ENCODE measurements at places on chromosomes 2 and 18.

GRCh38 chr2:241364781-241365180 is 8.7 kb downstream of the FARP2 start:
- no peak for DNase-seq

- peak; percentile 2 for DNase-seq
These were observed 31.9 kb upstream of the CREG2 start for GRCh38 chr2:101419096-101419663.

DNA sequence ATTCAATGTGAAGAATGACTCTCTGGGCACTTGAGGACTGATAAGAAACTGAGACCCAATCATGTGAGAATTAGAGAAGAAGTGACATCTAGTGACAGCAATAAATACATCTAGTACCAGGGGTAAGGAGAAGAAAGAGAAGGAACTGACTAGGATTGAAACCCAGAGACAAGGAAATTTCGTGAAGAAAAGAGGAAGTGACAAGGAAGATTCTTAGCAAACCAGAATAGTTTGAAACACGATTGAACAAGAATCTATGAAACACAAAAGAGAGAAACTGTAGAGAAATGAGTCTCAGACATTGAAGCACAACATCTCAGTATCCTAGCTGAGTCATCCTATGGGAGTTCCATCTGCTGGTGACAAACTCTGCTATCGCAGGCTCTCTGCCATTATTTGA is 571.9 kb upstream of the PKDCC start:
- DNase-seq: no peak

- DNase-seq: no peak
These were observed 504.0 kb downstream of the LRRTM4 start for GRCh38 chr2:77018219-77018618.

DNA sequence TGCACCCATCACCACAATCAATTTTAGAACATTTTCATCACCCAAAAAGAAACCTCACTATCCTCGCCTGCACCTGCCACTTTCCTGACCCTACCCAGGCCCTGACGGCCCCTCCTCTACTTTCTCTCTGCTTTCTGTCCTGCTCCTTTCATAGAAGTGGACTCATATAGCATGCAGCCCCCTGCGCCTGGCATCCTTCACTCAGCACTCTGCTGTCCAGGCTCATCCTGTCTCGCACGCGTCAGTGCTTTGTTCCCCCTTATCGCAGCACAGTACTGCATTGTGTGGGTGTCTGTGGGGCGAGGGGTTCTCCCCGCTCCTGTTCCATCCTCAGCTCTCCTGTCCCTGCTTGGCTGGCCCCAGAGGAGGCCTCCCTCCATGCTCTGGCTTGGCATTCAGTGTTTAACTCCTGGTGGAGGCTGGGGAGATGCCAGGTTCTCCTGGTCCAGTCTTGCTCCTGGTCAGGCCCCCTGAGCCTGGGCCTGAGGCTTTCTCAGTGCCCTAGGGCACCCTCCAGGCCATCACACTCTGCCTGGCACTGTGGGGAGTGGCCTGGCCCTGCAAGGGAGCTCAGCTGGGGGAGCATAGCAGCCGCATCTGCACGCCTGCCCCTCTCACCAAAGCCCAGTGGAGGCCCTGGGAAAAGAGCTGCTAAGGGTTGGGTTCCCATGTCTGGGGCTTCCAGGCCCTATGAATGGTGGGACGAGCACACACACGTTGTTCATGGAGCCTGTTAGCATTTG is 6.6 kb upstream of the TUBB6 start:
- DNase-seq: no peak

- DNase-seq: no peak
These were observed 29.1 kb upstream of the EPC2 start for GRCh38 chr2:148615381-148615841.

GRCh38 chr2:23241611-23242245 is 143.3 kb upstream of the KLHL29 start:
- peak; percentile 40 for DNase-seq

DNA sequence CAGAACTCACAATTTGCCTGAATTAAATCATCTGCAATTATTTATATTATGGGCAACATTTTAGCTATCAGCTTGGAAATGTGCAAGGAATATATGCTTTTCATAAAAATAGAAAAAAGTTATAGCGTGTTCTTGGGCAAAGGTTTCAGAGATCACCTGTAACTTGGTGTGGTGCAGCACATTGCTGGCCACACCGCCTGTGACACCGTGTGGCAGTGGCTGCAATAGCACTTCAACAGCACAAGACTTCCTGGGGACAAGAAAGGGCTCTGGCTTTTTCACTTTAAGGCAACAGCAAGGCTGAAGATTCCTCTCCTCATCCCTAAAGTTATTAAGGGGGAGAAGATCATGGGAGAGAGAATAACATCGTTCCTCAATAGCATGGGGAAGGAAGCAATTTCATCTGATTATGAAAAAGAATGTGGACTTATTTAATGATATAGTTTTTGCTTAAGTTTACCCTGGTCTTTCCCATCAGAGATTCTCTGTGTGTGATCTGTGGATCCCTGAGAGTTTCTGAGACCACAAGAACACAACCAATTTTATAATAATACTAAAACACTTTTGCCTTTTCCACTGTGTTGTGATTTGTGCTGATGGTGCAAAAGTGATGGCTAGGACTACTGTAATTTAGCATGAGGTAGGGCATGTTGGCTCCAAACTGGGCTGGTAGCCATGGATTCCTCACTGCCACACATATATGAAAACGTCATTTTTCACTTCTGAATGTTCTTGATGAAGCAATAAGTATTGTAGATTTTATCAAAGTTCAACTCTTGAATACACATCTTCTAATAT is 15.0 kb upstream of the SERPINB3 start:
- peak; percentile 5 for DNase-seq

DNA sequence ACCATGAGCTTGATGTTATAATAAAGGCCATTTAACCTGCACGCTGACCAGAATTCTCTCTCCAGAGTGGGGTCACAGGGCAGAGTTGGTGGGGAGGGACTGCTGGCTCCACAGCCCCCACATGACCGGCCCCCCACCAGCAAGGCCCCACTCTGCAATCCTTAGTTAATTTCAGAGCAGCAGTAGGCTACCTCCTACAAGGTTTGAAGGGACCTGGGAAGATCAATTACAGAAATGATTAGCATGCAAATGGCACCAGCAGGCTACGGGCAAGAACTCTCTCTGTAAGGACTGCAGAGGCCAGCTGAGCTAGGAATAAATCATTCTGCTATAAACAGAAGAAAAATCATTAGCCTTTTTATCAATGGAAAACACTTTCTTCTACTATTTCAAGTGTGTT is 135.3 kb downstream of the C1D start:
- DNase-seq: no peak

DNA sequence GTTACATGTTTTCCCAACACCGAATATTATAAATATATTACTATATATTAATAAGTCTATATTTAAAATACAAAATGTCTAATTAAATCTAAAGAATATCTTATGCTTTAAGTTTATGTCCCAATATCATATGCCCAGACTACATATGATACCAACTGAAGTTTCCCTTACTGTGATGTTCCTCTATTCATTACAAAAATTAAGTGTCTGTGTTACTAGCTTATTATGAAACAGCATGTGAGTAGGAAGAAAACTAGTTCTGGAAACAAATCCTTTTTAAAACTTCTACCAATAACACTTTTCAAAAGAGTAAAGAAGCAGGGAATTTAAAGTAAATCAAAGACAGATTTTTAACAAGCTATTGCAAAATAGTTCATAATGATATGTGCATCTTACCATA is 17.8 kb downstream of the HNRNPLL start:
- no peak for DNase-seq

DNA sequence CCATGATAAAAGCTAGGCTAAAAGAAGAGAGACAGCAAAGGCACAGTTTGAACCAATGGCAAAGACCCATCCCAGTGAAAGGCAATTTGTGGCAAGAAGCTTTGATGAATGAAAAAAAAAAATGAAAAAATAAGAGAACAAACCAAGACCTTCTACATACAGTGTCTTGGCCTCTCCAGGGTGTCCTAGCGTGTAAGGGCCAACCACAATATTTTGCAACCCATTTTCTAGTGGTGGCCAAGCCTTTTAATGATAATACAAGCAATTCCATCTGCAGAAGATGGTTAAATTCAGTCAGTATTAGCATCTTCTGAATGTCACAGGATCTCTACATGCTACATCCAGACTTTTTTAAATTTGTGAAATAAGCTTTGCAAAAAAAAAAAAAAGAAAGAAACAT is 270.4 kb downstream of the LRATD1 start:
- DNase-seq: no peak

DNA sequence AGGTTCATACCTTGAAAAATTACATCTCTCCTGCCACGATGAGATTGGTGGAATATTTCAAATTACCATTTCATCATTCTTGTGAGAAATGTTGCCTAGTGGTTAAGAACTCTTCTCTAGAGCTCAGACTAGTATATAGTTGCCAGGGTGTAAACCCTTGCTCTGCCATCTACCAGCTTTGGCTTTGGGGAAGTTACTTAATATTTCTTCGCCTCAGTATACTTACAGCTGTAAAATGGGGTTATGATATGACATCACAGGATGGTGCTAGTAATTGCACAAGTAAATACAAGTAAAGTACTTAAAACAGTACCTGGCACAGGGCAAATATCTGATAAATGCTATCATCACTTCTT is 1.5 kb downstream of the SPOPL start:
- DNase-seq: no peak

DNA sequence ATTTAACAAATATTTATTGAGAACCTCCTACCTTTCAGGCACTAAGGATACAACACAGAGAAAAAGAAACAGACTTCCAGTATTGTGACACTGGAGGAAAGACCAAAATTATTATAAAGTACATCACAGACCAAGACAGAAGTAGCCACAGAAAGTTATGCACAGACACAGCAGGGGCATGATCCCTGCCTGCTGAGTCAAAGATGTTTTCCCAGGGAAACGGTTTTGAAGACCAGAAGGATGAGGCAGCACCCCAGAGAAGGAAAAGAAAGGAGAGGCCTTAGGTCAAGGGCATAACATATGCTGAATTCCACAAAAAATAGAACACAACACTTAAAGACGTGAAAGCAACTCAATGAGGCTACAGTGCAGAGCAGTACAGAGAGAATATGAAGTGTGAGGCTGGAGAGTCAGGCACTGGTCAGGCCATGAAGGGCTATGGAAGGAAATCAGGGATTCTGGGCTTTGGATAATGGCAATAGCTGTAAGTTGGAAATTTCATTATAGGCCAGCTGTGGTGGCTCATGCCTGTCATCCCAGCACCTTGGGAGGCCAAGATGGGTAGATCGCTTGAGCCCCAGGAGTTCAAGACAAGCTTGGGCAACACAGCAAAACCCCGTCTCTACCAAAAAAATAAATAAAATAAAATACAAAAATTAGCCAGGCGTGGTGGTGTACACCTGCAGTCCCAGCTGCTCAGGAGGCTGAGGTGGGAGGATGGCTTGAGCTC is 8.2 kb downstream of the ADAM17 start:
- no peak for DNase-seq

- peak; percentile 78 for DNase-seq
These were observed 1.3 kb upstream of the BAZ2B start for GRCh38 chr2:159617646-159618045.

- peak; percentile 19 for DNase-seq
These were observed 128.5 kb downstream of the RAPGEF4 start for GRCh38 chr2:172864182-172864581.

DNA sequence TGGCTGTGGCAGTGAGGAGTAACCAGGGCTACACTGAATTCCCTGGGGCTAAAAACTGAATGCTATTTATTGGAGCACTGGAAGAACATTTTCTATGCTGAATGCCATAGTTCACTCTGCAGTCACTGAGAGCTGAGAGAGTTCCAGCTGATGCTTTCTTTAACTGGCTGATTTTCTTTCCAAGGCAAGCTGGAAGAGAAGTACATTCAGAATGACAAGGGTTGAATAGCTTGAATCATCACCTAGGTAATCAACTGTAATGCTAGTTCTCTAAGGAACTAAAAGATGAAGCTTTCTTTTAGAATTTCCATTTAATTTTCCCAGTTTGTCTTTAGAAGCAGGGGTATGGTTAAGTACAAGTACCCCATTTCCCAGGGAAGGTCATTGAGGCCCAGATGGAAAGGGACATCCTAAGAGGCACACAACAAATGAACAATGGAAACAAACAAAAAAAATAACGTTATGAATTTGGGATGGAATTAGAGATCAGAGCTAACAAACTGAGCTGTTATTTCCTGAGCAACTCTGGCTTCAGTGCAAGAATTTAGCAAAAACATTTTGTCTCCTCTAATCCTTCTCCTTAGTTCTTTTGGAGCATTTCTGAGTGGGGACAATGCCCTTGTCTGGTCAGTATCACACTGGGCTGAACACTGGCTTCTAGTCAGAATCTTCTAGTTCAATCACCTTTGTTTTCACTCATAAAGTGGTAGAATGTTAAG is 132.8 kb upstream of the REG3A start:
- DNase-seq: no peak

DNA sequence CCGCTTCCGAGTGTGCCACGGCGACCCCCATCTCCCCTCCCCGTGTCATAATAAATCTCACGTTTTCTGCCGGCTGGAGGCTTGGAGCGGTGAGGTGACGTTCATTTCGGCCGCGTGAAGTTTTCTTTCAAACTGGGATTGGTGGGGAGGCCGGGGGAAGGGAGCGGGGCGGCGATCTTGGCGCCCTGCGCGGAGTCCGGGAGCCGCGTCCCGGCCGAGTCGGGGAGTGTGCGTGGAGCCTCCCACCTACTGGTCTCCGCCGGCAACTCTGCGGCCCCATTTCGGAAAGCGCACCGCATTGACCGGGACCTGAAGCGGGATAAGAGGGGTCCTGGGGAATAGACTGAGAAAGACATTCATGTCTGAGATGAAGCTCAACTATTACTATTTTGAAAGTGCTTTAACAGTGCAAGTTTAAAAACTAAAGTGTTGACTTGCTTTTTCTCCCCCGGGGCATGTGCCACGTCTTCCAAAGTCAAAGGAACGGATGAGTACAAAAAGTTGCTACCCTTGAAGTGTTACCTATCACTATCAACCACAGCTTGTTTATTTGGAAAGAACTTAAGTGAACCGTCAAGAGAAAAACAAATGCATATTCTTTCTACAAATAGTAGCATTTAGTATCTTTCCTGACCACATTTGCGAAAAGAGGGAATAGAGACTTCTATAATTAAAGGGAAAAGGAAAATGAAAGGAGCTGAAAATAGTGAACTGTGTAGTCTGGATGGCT is 818 bp upstream of the IKZF2 start:
- DNase-seq: peak; percentile 76

DNA sequence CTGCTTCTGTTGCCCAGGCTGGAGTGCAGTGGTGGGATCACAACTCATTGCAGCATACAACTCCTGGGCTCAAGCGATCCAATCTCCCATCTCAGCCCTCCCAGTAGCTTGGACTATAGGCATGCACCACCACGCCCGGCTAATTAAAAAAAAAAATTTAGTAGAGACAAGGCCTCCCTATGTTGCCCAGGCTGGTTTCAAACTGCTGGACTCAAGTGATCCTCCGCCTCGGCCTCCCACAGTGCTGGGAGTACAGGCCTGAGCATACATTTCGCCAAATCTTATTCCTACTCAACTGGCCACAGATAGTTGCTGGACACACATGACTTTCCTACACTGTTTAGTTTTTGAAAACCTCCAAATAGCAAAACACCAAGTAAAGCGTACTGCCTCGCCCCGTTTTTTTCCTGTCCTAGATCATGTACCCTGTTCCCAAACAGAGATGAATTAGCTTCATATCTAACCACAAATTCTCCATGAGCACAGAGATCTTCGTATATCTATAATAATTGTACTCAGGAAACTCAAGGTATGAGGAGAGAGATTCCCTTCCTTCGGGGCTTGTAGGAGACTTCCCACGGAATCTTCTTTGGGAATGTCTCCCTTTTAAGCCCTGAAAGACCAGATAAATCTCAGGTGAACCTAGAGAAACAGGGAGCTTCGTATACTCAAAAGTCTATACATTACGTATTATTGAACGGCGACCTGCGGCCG is 598 bp upstream of the C2orf69 start:
- no peak for DNase-seq

Measured in NCI-H2227 treated with DMSO at 0.1 percent for 48 hours (cell line).